ENCODE measurements at places on chromosomes 5 and 9.

GRCh38 chr5:135130261-135131215 is 96.5 kb upstream of the PITX1 start:
- DNase-seq, result no peak

DNA sequence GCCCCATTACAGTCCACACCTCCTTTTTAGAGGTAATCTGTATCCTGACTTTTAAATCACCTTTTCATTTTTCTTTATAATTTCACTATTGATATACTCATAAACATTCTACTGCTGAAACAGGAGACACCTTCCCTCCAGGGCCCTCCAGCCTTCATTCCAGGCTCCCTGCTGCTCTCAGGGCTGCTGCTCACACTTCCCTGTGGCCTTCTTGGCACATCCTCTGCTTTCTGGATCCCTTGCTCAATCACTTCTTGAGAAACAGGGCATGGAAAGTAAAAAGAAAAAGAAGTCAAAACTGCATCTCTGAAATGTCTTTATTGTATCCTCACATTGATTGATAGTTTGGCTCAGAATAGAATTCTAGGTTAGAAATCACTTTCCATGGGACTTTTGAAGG is 19.3 kb upstream of the WNT8A start:
- DNase-seq, result no peak

GRCh38 chr5:116859666-116860320 is 285.2 kb upstream of the SEMA6A start:
- DNase-seq, result no peak

DNA sequence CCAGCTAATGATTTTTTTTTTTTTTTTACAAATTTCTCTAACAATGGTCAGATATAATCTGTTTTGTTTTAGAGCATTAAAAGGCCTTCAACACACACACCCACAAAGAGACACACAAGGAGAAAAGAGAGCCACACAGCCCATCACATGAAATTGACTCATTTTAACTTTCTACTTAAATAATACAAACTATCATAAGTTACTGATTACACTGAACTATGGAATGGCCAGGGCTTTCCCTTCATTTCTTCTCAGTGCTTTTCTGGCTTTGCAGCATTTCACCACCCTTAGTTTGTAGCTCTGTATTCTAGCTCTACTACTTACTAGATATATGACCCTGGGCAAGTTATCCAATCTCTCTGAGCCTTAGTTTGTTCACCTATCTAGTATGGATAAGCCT is 13.2 kb downstream of the REEP5 start:
- no peak for DNase-seq

DNA sequence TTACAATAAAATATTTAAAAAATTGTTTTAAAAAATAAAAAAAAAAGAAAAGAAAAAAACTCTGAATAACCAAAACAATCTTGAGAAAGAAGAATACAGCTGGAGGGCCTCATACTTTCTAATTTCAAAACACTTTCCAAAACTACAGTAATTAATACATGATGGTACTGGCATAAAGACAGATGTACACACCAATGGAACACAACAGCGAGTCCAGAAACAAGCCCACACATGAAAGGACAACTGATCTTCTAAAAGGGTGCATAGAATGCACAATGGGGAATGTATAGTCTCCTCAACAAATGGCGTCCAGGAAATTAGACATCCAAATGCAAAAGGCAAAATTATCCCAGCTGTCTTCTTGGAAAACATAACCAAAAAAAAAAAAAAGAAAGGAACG is 99.6 kb downstream of the LURAP1L start:
- DNase-seq, result no peak

DNA sequence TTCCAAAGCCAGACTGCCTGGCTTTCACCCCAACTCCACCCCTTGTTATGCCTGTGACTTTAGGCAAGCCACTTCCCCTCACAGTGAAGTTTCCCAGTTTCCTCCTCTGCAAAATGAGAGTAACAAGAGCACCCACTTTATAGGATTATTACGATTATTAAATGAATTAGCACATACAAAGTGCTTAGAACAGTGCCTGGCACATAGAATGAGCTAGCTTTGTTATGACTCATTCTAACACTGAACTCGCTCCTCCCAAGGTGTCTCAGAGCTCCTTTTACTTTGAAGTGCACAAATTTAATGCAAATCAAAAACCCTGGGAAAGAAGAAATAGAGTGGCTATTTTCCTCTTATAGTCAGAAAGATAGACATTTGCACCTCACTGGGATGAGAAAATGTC is 34.3 kb downstream of the DNAH5 start:
- no peak for DNase-seq

GRCh38 chr5:95735406-95735805 is 4.3 kb downstream of the RHOBTB3 start:
- DNase-seq, result no peak

GRCh38 chr5:103951776-103952175 is 389.2 kb upstream of the NUDT12 start:
- DNase-seq, result no peak

- DNase-seq, result no peak
Measured at GRCh38 chr5:125014202-125014601, 267.8 kb upstream of the ZNF608 start.

DNA sequence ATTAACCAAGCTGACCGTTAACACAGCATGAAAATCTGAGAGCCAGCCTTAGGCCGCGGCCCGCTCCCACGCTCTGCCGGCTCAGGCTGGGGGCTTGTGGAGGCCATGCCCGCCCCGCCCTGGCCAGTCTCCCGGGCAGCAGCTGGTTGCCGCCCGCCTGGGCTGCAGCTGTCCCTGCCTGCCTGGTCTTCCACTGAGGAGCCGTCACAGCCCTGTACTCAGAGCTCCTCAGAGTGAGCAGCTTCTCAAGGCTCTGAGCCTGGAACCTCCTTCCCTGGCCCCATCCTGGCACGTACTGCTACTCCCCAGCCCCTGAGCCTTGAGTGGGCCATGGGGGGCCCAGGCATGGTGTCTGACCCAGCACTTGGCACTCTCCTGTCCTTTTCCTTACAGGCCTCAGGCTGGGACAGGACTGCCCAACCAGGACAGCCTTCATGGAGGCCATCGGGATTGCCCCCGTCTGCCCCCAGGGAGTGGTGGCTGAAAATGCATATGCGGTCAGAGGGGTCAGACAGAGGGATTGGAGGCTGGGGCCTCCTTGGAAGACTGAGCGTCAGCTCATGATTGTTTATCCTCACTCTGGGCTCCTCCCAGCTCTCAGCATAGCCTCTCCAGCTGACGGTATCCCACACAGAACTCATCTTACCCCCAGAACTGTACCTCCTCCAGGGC is 11.9 kb downstream of the FGFR4 start:
- no peak for DNase-seq

- DNase-seq, result no peak
Measured at GRCh38 chr5:42490831-42491230, 67.6 kb downstream of the GHR start.

- DNase-seq, result no peak
Measured at GRCh38 chr9:105459336-105459735, 11.5 kb downstream of the FSD1L start.
